Endodermal cell (in vitro differentiated cells): ENCODE measurements at places on chromosomes 7 and 10. TPM values are rescaled to one million over a fixed set of nuclear protein-coding genes. Genes with fewer than 3 reads are reported as not detected.

DNA sequence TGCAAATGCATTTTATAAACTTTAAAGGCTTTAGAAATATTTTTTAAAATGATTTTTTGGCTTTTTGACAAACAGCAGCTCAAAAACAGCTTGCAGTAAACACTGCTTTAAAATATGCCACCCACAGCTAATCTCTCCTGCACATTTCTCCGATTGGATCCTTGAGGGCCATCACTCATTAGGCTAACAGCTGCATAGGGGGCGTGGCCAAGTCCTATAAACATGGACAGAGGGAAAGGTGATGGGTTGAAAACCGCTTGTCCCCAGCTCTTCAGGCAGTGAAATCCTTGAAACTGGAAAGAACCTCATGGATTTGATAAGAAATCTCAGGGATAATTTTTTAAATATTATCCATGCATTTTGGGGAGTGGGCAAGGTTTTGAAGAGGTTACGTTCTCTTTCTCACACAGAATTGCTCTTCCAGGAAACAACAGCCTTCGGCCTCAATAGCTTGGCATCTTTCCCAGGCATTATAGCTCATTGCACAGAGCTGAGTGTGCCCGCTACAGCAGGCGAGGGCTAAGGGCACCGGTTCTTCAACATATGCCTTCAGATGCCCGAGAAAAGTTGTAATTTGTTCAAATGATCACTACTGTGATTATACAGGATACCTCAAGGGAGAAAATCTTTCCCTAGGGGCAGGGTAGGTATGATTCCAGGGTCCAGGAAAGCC is 1.7 kb downstream of the PLEKHS1 start:
- no peaks in the 10 kb centered on the region for H3K36me3 ChIP-seq
- H3K4me3 ChIP-seq = no peak overlapping the region
- H3K4me1 ChIP-seq = peaks cover 3% of the 10 kb centered on the region
- no peaks in the 10 kb centered on the region for H3K27me3 ChIP-seq

GRCh38 chr10:70367195-70367796 is 15.1 kb downstream of the LRRC20 start:
- H3K27ac ChIP-seq = no peak overlapping the region
- no peaks in the 10 kb centered on the region for H3K4me1 ChIP-seq
- H3K36me3 ChIP-seq = no peaks in the 10 kb centered on the region
- DNase-seq = no peak
- no peaks in the 10 kb centered on the region for H3K27me3 ChIP-seq

DNA sequence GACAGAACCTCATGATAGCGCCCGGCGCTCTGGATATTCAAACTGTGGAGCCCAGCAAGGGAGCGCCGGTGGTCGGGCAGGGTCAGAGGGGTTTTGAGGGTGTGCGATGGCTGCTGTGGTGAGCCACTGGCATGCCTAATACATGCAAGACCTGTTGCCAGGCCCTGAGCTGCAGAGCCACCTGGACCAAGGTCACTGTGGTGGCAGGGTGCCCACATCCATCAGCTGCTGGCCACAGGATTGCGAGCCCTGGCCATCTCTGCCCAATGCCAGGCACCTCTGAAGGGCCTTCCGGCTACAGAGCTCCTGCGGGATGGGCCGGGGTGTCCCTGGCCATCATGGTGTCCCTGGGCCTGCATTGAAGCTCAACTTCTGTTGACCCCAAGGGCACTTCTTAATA is 123.0 kb upstream of the TNRC18 start:
- H3K27me3 ChIP-seq = no peaks in the 10 kb centered on the region
- H3K27ac ChIP-seq = no peak overlapping the region
- no peaks in the 10 kb centered on the region for H3K4me1 ChIP-seq
- H3K4me3 ChIP-seq = no peak overlapping the region
- DNase-seq = peak; percentile 42

GRCh38 chr10:63003816-63004453 is 129.2 kb upstream of the NRBF2 start:
- H3K36me3 ChIP-seq = no peaks in the 10 kb centered on the region
- H3K27ac ChIP-seq = no peak overlapping the region
- no peak overlapping the region for H3K4me3 ChIP-seq
- no peaks in the 10 kb centered on the region for H3K27me3 ChIP-seq
- H3K4me1 ChIP-seq = no peaks in the 10 kb centered on the region
- peak; percentile 47 for DNase-seq

DNA sequence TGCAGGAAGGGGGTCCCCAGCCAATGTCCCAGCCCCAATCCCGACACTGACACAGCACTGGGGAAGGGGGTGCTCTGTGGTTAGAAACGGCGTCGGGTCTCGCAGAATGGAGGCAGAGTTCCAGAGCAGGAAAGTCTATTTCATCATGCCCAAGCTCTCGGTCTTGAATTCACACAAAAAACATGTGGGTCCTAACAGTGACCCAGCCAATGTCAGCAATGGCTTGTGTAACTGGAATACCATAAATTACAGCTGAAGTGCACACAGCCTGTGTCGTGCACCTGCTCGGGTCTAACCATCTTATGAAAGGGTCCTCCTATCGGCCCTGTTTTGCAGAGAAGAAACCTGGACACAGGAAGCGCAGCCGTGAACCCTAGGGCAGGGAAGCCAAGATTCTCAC is 324.1 kb downstream of the ADARB2 start:
- no peaks in the 10 kb centered on the region for H3K27me3 ChIP-seq
- no peaks in the 10 kb centered on the region for H3K4me1 ChIP-seq
- no peaks in the 10 kb centered on the region for H3K36me3 ChIP-seq
- no peak overlapping the region for H3K4me3 ChIP-seq
- no peak for DNase-seq

DNA sequence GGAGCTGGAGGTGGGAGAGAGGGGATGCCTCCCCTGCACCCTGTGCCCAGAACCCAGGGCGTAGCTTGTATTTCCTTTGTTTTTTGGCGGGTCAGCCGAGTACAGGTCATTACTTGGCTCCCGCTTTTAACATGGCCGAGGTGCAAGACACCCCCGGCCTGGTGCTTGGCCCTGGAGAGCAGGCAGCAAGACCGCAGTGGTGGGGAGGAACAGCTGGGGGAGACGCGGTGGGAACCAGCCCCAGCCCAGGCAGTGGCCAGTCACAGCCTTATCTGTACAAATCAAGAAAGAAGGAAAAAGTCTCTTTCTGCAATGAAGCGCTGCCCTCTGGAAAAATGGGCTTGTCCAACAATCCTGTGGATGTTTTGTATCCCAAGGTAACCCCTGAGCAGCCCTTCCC is 99.1 kb downstream of the TAX1BP1 start:
- no peak overlapping the region for H3K4me3 ChIP-seq
- H3K27me3 ChIP-seq = no peaks in the 10 kb centered on the region
- DNase-seq = no peak
- H3K4me1 ChIP-seq = peaks cover 9% of the 10 kb centered on the region
- peaks cover 13% of the 10 kb centered on the region for H3K36me3 ChIP-seq
- no peak overlapping the region for H3K27ac ChIP-seq

- H3K4me3 ChIP-seq = no peak overlapping the region
- H3K36me3 ChIP-seq = no peaks in the 10 kb centered on the region
- no peak for DNase-seq
- peaks cover 12% of the 10 kb centered on the region for H3K4me1 ChIP-seq
- no peak overlapping the region for H3K27ac ChIP-seq
Measured at GRCh38 chr10:93142534-93142933, 68.8 kb downstream of the CYP26A1 start.

DNA sequence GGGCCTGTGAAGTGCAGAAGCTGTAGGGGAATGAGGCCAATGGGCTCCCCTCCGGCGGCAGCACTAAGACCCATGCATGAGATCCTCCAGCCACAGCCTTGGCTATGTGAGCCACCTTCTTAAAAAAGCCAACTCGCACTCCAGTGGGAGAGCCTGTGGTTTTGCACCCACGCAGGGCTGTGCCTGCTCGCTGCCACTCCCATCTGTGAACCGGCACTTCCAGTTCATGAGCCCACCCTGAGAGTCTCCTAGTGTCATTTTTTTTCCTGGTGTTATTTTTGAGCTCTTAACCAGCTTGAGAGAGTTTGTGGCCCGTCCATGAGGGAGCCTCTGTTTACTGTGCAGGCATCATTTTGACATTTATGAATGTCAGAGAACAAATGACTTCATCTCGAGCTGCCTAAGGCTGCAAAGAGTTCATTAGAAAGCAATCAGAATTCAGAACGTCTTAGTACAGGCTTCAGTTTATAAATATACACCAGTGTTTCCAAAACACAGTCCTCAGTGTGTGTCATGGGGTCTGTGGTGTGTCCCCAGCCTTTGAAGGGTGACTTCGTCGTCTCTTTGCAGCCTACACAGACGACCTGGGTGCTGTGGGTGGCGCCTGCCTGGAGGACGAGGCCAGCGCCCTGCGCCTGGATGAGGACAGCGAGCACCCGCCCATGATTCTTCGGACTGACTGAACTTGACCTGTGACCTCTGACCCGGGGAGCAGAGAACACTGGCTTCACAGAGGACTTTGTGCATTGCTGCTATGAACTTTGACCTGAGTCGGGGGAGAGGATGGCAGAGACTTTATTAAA is 40.4 kb downstream of the WIPI2 start:
- no peak overlapping the region for H3K27ac ChIP-seq
- peaks cover 47% of the 10 kb centered on the region for H3K36me3 ChIP-seq
- DNase-seq = no peak
- no peak overlapping the region for H3K4me3 ChIP-seq

DNA sequence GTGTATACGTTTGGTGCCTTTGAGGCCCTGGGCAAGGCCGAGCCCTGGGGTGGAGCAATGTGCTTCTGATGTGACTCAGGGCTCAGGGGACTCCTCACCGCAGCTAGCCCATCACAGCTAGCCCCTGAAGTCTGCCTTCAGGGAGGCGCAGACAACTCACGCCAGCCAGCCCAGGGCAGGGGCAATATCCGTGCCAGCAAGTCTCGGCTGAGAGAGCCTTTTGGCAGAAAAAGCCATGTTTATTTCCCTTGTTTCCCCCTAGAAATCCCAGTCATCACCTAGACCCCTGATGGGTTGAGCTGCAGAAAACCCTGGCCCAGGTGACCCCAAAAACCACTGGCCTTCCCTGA is 90.4 kb downstream of the CHST15 start:
- H3K4me3 ChIP-seq = no peak overlapping the region
- no peak for DNase-seq
- H3K27ac ChIP-seq = no peak overlapping the region
- peaks cover 3% of the 10 kb centered on the region for H3K36me3 ChIP-seq

- DNase-seq = no peak
- H3K4me3 ChIP-seq = peak overlapping the region; percentile 64
- H3K36me3 ChIP-seq = no peaks in the 10 kb centered on the region
- no peaks in the 10 kb centered on the region for H3K4me1 ChIP-seq
- no peak overlapping the region for H3K27ac ChIP-seq
Measured at GRCh38 chr10:57119684-57120083, 758.6 kb upstream of the ZWINT start.

GRCh38 chr10:9951481-9952257 is 1066.0 kb upstream of the CELF2 start:
- no peaks in the 10 kb centered on the region for H3K27me3 ChIP-seq
- no peak overlapping the region for H3K4me3 ChIP-seq
- H3K4me1 ChIP-seq = no peaks in the 10 kb centered on the region
- no peak for DNase-seq
- no peak overlapping the region for H3K27ac ChIP-seq

GRCh38 chr7:16646472-16647072 is 591 bp downstream of the BZW2 start:
- H3K36me3 ChIP-seq = no peaks in the 10 kb centered on the region
- H3K4me1 ChIP-seq = peaks cover 11% of the 10 kb centered on the region
- H3K27me3 ChIP-seq = no peaks in the 10 kb centered on the region
- DNase-seq = no peak
- H3K4me3 ChIP-seq = peak overlapping the region; percentile 97

DNA sequence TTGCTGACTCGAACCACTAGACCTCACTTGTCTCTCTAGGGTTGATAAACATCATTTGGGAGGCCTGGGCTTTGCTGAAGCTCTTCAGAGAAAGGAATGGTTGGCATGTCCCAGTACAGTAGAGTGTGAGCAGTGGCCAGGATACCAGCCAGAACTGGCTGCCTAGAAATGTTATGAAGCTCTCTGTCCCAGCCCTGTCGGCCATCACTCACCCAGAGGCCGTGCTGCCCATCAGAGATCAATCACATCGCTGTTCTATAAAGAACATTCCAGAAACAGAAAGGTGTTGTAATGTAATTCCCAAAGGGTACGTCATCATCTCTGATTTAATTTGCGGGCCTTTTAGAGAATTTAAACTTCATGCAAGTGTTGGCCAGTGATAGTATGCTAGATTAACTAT is 111.5 kb downstream of the PRPF18 start:
- no peaks in the 10 kb centered on the region for H3K4me1 ChIP-seq
- no peak overlapping the region for H3K27ac ChIP-seq
- DNase-seq = no peak
- peaks cover 29% of the 10 kb centered on the region for H3K36me3 ChIP-seq
- H3K27me3 ChIP-seq = no peaks in the 10 kb centered on the region

DNA sequence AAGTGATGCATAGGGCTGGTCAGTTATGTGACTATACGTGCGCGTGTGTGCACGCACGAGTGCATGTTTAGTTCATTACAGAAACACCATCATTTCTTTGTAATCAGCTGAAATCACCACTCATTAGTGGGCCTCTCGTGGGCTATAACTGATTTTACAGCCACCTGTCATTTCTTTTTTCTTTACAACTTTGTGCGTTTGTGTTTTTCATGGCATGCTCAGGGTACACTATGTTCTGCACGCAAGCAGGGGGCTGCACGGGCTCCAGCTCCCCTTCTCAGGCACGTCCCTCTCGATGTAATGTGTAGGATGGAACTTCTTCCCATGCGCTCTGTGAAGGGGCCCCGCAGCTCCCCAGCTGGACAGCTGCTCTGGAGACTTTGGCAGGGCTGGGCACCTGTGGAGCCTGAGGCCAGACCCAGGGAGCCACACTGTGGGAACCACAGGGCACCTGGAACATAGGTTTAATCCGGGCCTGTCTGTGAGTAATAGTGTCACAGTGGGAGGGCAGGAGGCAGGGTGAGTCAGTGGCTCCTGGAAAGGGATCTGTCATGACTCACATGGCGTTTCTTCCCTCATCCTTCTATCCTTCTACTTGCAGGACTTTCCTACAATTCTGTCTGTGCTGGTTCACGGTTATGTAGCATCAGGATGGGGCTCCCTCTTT is 4.9 kb downstream of the GCK start:
- peak; percentile 82 for DNase-seq
- H3K36me3 ChIP-seq = no peaks in the 10 kb centered on the region
- H3K4me1 ChIP-seq = peaks cover 2% of the 10 kb centered on the region
- no peak overlapping the region for H3K4me3 ChIP-seq

GRCh38 chr10:5905854-5906507 is 15.9 kb downstream of the FBH1 start:
- H3K4me1 ChIP-seq = no peaks in the 10 kb centered on the region
- DNase-seq = no peak
- no peak overlapping the region for H3K4me3 ChIP-seq
- peaks cover 58% of the 10 kb centered on the region for H3K36me3 ChIP-seq

GRCh38 chr7:155681663-155682062 is 37.2 kb downstream of the RBM33 start:
- H3K4me1 ChIP-seq = peaks cover 23% of the 10 kb centered on the region
- no peaks in the 10 kb centered on the region for H3K27me3 ChIP-seq
- DNase-seq = no peak
- H3K4me3 ChIP-seq = no peak overlapping the region
- no peak overlapping the region for H3K27ac ChIP-seq
- H3K36me3 ChIP-seq = peaks cover 44% of the 10 kb centered on the region

Gene FZD8
- total RNA-seq = 133 to 147 TPM (median 142 TPM) in 3 replicates

Gene JAKMIP3
- total RNA-seq = 0.90 and 0.99 TPM in 2 replicates

Gene CCDC7
- total RNA-seq = 1.9 and 2.5 TPM in 2 replicates

Gene PBLD
- 3.8 and 5.0 TPM in 2 replicates for total RNA-seq

Gene MGMT
- 27.3 to 28.6 TPM (median 27.4 TPM) in 3 replicates for total RNA-seq

Gene ETV1
- 15.8 to 32.8 TPM (median 19.8 TPM) in 3 replicates for total RNA-seq

Gene TMEM229A
- total RNA-seq = 0.31 to 0.94 TPM in 2 of 3 replicates, not detected in the other

Gene GIMAP4
- 0.33 TPM in 1 of 2 replicates, not detected in the other for total RNA-seq

Gene INHBA
- total RNA-seq = not detected in 3 replicates
